Heart right ventricle (tissue), 16 donors: ENCODE measurements at places on chromosomes 5 and 9. TPM values are rescaled to one million over a fixed set of nuclear protein-coding genes. Genes with fewer than 3 reads are reported as not detected.

- no peak for DNase-seq
- H3K27ac ChIP-seq: no peak overlapping the region
- H3K4me3 ChIP-seq: no peak overlapping the region
- H3K27me3 ChIP-seq: no peaks in the 10 kb centered on the region
These were observed 301.5 kb upstream of the VLDLR start for GRCh38 chr9:2320114-2320513.

DNA sequence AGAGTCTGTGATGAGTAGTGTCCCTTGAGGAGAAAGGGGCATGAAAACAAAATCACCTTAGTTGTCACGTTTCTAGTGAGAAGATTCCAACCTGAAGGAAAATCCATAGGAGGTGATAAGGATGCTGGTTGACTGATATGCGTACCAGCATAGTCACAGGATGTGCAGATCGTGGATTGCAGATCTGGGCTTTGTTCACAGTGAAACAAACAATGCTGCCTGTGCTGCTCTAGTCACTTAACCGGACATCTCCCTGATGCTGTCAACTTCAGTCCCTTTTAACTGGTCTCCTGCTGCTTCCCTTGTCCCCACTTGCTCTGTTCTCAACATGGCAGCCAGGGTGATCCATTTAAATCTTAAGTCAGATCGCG, 89.7 kb downstream of the IQGAP2 start:
- no peak overlapping the region for H3K27ac ChIP-seq
- no peaks in the 10 kb centered on the region for H3K36me3 ChIP-seq
- H3K27me3 ChIP-seq: peaks cover 4% of the 10 kb centered on the region
- H3K4me1 ChIP-seq: no peaks in the 10 kb centered on the region

DNA sequence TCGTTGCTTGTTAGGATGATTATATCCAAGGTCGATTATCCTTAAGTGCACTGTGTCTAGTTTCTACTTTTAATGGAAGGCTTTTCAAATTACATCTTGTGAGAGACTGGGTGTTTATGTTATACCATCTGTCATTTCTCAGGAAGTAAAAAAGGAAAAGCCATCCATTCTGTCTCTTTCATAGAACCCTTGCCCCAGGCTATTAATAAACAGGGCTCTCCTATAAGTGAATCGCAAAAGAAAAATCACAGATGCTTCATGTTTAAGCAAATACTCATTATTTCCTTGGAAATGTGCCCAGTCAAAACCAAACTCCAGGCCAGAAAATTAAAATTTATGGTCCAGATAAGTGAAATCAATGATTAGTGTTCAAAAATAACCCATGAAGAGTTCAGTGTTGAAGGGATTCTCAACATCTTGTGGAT, 58.1 kb downstream of the STARD4 start:
- no peak overlapping the region for H3K4me3 ChIP-seq
- DNase-seq: no peak
- H3K27ac ChIP-seq: no peak overlapping the region
- no peaks in the 10 kb centered on the region for H3K27me3 ChIP-seq
- H3K36me3 ChIP-seq: no peaks in the 10 kb centered on the region

DNA sequence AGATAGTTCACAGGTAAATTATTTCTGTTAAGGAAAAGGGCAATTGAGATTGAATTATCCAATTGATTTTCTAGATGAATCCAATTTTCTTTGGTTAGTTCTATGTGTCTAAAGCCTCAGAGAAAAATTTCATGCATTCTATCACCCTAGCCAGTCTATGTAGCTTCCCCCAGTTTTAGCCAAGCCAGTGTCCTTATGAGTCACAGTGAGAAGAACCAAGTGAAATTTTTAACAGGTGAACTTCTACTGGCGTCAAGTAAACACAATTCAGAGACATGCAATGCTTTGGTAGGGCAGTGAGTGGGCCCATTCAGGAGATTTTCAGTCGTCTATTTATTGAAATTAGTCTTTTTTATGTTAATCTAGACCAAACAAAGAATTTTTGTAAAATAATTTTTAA, 1077.4 kb upstream of the ARRDC3 start:
- H3K36me3 ChIP-seq: no peaks in the 10 kb centered on the region
- no peaks in the 10 kb centered on the region for H3K27me3 ChIP-seq
- no peak for DNase-seq
- H3K27ac ChIP-seq: no peak overlapping the region
- H3K4me1 ChIP-seq: no peaks in the 10 kb centered on the region

- peak; percentile 25 for DNase-seq
- peaks cover 48% of the 10 kb centered on the region for H3K4me1 ChIP-seq
- H3K36me3 ChIP-seq: no peaks in the 10 kb centered on the region
- H3K4me3 ChIP-seq: peak overlapping the region; percentile 81
- H3K27me3 ChIP-seq: no peaks in the 10 kb centered on the region
These were observed 12.5 kb downstream of the PTCH1 start for GRCh38 chr9:95504053-95504963.

- H3K4me3 ChIP-seq: no peak overlapping the region
- H3K4me1 ChIP-seq: peaks cover 9% of the 10 kb centered on the region
- no peaks in the 10 kb centered on the region for H3K36me3 ChIP-seq
- H3K27ac ChIP-seq: no peak overlapping the region
These were observed 311.6 kb upstream of the CLINT1 start for GRCh38 chr5:158170534-158170933.

DNA sequence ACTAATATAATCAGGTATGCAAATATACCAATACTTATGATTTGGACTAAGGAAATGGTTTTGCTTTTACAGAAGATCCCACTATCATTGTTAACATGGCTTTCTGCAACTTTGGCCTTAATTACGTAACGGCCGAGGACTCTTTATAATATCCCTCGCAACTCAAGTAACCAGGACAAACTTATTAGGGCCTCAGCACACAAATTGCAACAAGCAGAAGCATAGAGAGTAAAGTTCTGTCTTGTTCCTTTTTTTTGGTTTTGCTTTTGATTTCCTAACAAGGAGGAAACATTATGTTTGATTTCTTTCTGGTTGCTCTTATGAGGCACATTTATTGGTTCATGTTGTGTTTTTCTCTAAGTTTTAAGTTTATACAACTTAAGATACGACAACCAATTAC, 60.4 kb downstream of the RORB start:
- no peaks in the 10 kb centered on the region for H3K36me3 ChIP-seq
- DNase-seq: no peak
- no peak overlapping the region for H3K4me3 ChIP-seq
- no peak overlapping the region for H3K27ac ChIP-seq

GRCh38 chr5:81183811-81184748, 49.0 kb upstream of the CKMT2 start:
- no peak for DNase-seq
- H3K36me3 ChIP-seq: no peaks in the 10 kb centered on the region
- no peaks in the 10 kb centered on the region for H3K4me1 ChIP-seq
- H3K27me3 ChIP-seq: no peaks in the 10 kb centered on the region

DNA sequence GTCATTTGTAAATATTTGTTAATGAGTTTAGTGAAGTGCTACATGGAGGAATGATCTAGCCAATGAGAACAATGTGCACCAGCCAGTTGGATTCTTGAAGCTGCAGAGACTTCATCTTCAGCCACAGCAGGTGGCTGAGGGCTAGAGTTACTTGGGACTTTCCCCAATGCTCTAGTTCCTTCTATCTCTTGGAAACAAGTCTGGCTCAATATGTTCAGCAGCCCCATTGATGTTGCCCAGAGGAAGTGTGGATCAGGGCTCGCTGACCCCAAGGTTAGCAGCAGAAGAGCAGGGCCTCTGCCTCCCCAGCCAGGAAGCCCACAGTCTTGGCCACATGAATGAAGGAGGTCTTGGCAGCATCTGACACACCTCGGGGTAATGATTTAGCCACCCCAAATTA, 117.5 kb downstream of the SLC1A3 start:
- no peaks in the 10 kb centered on the region for H3K4me1 ChIP-seq
- peak overlapping the region; percentile 12 for H3K27ac ChIP-seq
- no peak overlapping the region for H3K4me3 ChIP-seq
- H3K36me3 ChIP-seq: no peaks in the 10 kb centered on the region
- H3K27me3 ChIP-seq: no peaks in the 10 kb centered on the region
- no peak for DNase-seq

- no peak overlapping the region for H3K4me3 ChIP-seq
- no peak for DNase-seq
- H3K4me1 ChIP-seq: peaks cover 76% of the 10 kb centered on the region
These were observed 184.3 kb downstream of the TSSK1B start for GRCh38 chr5:113250341-113250953.

- no peak overlapping the region for H3K4me3 ChIP-seq
- no peak overlapping the region for H3K27ac ChIP-seq
- H3K27me3 ChIP-seq: no peaks in the 10 kb centered on the region
- DNase-seq: no peak
- H3K4me1 ChIP-seq: no peaks in the 10 kb centered on the region
These were observed 217.6 kb downstream of the ROR2 start for GRCh38 chr9:91732187-91733005.

DNA sequence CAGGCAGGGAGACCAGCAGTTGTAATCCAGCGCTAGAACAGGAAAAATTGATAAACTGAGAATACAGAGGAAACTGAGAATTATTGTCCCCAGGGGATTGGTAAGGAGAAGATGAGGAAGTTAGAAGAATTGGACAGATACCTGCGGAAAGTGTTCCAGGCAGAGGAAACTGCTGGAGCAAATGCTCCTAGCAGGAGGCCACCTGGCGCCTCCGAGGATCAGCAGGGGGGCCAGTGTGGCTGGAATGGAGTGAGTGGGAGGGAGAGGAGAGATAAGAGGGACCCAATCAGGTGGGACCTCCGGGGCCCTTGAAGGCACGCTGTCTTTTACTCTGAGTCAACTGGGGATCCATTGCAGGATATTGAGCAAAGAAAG, 695 bp upstream of the ANXA6 start:
- DNase-seq: no peak
- no peaks in the 10 kb centered on the region for H3K27me3 ChIP-seq
- no peaks in the 10 kb centered on the region for H3K36me3 ChIP-seq
- peak overlapping the region; percentile 61 for H3K27ac ChIP-seq
- peak overlapping the region; percentile 82 for H3K4me3 ChIP-seq
- peaks cover 50% of the 10 kb centered on the region for H3K4me1 ChIP-seq

Gene QRFP
- not detected for total RNA-seq

Gene LRRC19
- not detected for total RNA-seq

Gene SLC6A3
- total RNA-seq: not detected

Gene SLCO6A1
- not detected for total RNA-seq

Gene BNC2
- total RNA-seq: 4.9 TPM

Gene PCDHB7
- 1.1 TPM for total RNA-seq

Gene SPINK7
- not detected for total RNA-seq

Gene SLC45A2
- total RNA-seq: 0.15 TPM

Gene ANKRD18B
- total RNA-seq: not detected

Gene PCA3
- total RNA-seq: not detected

Gene ZNF608
- 10.4 TPM for total RNA-seq

Gene MARVELD2
- total RNA-seq: 1.2 TPM

Gene PCDHB12
- total RNA-seq: 0.79 TPM

Gene TNFSF8
- 0.70 TPM for total RNA-seq

Gene KLF4
- 16.7 TPM for total RNA-seq

Gene KIF12
- total RNA-seq: 0.45 TPM

Gene FCN1
- total RNA-seq: 2.7 TPM

Gene IFNE
- total RNA-seq: not detected
